ENCODE measurements at places on chromosomes 13 and 19.

GRCh38 chr13:45781553-45782326 is 69.8 kb downstream of the SIAH3 start:
- peak; percentile 89 for DNase-seq

- no peak for DNase-seq
Measured at GRCh38 chr13:109593230-109593629, 193.2 kb downstream of the IRS2 start.

DNA sequence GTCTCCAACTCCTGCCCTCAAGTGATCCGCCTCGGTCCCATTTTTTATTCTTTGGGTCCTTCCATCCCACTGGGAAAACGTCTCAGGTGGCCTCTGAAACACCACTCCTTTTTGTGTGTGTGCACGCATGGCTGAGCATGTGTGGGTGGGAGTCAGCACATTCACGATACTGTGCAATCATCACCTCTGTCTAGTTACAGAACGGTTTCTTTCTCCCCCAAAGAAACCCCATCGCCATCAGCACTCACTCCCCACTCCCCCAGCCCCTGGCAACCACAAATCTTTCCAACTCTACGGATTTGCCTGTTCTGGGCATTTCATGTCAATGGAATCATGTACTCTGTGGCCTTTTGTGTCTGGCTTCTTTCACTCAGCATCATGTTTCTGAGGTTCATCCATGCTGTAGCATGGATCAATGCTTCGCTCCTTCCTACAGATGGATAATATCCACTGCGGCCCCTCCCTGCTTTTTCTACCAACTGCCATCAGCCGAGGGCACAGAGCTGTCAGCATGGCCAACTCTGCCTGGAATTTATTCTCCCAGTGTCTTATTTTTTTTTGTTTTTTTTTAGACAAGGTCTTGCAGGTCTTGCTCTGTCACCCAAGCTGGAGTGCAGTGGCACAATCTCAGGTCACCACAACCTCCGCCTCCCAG is 9.7 kb downstream of the F2RL3 start:
- no peak for DNase-seq

GRCh38 chr13:31896427-31896826 is 135.1 kb upstream of the FRY start:
- no peak for DNase-seq

DNA sequence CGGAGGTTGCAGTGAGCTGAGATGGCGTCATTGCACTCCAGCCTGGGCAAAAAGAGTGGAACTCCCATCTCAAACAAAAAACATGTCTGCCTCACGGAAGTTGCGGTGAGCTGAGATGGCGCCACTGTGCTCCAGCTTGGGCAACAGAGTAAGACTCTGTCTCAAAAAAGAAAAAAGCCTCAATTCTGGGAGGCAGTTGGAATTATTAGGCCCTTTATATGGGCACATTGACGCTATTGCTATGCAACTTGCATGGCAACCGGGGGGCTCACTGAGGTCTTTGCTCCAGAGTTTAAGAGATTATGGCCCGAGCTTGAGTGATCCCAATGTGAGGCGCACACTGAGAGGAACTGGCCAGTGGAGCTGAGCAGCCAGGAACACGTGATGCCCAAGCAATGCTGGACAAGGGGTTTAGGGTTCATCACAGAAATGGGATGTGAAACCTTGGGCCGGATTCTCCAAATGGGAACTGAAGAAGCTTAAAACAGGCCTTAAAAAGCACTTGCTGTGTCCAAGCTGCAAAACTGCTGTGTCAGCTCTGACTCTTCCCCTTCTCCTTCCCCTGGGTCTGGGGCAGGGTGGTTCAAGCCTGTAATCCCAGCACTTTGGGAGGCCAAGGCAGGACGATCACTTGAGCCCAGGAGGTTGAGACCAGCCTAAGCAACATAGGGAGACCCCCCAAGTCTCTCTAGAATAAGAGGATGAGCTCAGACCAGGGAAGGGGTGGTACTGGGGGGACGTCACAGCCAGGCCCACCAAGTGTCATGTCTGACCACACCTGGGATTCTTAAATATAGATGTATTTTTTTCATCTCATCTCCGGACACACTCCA is 2.5 kb downstream of the FTL start:
- no peak for DNase-seq

- DNase-seq, result no peak
Measured at GRCh38 chr19:39832341-39833083, 1.4 kb downstream of the DYRK1B start.

- DNase-seq, result no peak
Measured at GRCh38 chr19:7083076-7083956, 13.8 kb downstream of the ZNF557 start.

- DNase-seq, result no peak
Measured at GRCh38 chr13:79440958-79441528, 35.0 kb upstream of the RBM26 start.

- peak; percentile 74 for DNase-seq
Measured at GRCh38 chr19:17260842-17261325, 3.7 kb downstream of the USHBP1 start.

GRCh38 chr19:29771708-29772414 is 39.9 kb upstream of the CCNE1 start:
- no peak for DNase-seq
